ENCODE measurements at places on chromosomes 1 and 21. TPM values are rescaled to one million over a fixed set of nuclear protein-coding genes. Genes with fewer than 3 reads are reported as not detected.

Gene VTCN1
- total RNA-seq = not detected

Gene S100A11
- total RNA-seq = 567 TPM

Gene DCDC2B
- 11.4 TPM for total RNA-seq

Gene MECR
- total RNA-seq = 24.8 TPM

- H3K27me3 ChIP-seq = no peaks in the 10 kb centered on the region
- H3K27ac ChIP-seq = peak overlapping the region; percentile 96
- peak; percentile 51 for DNase-seq
Observed at GRCh38 chr1:11908095-11908675, 18.0 kb downstream of the KIAA2013 start.

- H3K27ac ChIP-seq = no peak overlapping the region
- no peaks in the 10 kb centered on the region for H3K36me3 ChIP-seq
- no peaks in the 10 kb centered on the region for H3K27me3 ChIP-seq
- no peak for DNase-seq
Observed at GRCh38 chr21:42731264-42732032, 78.0 kb downstream of the PDE9A start.

Gene CALML6
- 0.37 TPM for total RNA-seq

GRCh38 chr1:245677461-245678240 lies 522.9 kb downstream of the KIF26B start:
- H3K27ac ChIP-seq = no peak overlapping the region
- H3K4me1 ChIP-seq = no peaks in the 10 kb centered on the region
- no peak overlapping the region for H3K4me3 ChIP-seq

Gene RORC
- 28.3 TPM for total RNA-seq

DNA sequence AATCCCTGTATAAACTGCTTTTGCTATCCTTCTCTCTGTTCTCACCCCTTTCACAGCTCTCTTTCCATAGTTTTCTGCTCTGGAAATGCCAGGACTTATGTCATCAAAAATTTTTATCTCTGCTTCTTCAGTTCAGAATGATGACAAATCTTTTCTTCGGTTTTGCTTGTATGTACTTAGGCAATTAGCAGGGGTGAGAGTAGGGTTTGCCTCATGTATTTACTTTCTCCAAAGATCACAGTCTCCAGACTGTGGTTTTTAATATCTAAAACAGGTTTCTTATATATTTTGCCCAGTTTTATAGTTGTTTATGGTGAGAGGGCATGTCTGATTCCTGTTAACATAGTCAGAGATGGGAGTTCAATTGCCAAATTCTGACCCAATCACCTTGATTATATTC lies 235.4 kb upstream of the LYPLAL1 start:
- DNase-seq = no peak
- peaks cover 4% of the 10 kb centered on the region for H3K4me1 ChIP-seq
- no peaks in the 10 kb centered on the region for H3K27me3 ChIP-seq
- no peak overlapping the region for H3K27ac ChIP-seq
- H3K36me3 ChIP-seq = no peaks in the 10 kb centered on the region

GRCh38 chr1:235885655-235886262 lies 19.1 kb upstream of the LYST start:
- no peaks in the 10 kb centered on the region for H3K36me3 ChIP-seq
- no peak overlapping the region for H3K4me3 ChIP-seq
- peaks cover 6% of the 10 kb centered on the region for H3K4me1 ChIP-seq
- H3K27me3 ChIP-seq = no peaks in the 10 kb centered on the region
- DNase-seq = no peak

Gene C1orf226
- 11.5 TPM for total RNA-seq

DNA sequence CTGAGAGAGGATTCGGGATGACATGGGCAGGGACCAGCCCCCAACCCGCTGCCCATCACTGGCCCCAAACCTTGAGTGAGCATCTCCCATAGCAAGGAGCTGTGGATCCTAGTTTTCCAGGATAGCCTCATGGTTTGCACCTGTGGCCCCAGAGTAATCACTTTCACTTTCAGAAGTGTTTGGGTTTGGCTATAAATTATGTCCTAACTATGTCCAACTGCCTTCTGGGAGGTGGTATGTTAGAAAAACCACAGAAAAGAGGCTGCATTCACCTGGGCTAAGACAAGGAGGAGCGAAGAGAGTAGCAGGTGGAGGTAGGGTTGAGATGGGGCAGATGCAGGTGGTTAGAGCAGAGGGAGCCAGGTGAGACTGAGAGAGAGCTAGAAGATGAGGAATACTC lies 19.4 kb upstream of the CLIC6 start:
- no peak for DNase-seq
- no peak overlapping the region for H3K4me3 ChIP-seq
- H3K27ac ChIP-seq = no peak overlapping the region
- H3K36me3 ChIP-seq = no peaks in the 10 kb centered on the region
- H3K4me1 ChIP-seq = peaks cover 4% of the 10 kb centered on the region

Gene IL22RA1
- 1.0 TPM for total RNA-seq

DNA sequence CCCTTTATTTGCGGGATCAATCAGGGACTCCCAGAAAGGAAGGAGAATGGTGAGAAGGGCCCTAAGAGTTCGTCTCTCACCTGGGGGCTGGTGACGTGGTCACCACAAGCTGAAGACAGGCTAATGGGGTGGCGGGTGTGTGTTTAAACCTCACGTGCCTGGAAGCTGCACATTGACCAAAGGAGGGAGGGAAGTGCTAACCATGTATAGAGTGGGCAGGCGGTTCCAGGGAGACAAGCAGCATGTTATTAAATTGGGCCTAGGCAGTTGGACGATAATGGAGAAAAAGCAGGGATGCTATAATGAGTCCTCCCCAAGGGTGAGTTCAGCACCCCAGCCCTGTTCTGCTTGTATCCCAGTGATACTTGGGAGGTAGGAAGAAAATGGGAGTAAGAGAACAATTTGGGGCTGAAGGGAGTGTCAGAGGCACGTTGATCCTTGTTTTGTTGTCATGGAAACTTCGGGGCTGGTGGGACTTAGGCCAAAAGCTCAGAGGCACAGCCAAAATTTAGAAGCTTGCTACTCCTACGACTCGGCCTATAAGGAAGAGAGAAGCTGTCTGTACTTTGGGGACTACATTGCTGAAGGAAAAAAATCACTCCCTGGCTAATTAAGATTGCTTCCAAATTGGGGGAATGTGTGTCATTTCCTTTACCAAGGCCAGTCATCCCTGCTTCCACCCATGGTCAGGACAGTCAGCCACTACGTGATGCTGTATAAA lies 33.2 kb upstream of the EPHA8 start:
- H3K4me3 ChIP-seq = no peak overlapping the region
- DNase-seq = no peak
- H3K27ac ChIP-seq = no peak overlapping the region
- H3K4me1 ChIP-seq = no peaks in the 10 kb centered on the region

Measured in upper lobe of left lung (tissue), 6 donors.